C1 segment of cervical spinal cord (tissue), 14 donors: ENCODE measurements at places on chromosomes 2 and 18.

GRCh38 chr2:207711750-207712530, 500 bp downstream of the CCNYL1 start:
- DNase-seq, result no peak

DNA sequence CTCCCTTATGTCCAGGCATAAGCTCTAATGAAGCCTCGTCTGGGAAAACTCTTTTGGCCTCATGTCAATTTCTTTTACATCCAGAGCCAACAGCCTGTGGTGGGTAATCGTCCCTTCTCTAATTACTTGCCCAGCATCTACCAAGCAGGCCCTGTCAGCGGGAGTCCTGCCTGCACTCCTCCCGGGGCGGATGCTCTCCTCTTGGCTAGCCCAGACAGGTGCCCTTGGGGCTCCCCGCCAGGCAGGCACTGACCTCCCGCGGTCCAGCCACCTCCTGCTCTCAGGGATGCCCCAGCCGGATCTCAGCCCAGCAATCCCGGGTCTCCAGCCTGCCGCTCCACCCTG, 74.2 kb downstream of the NCAPH start:
- DNase-seq, result no peak

GRCh38 chr2:68253219-68254068, 1.1 kb upstream of the PPP3R1 start:
- DNase-seq, result no peak

DNA sequence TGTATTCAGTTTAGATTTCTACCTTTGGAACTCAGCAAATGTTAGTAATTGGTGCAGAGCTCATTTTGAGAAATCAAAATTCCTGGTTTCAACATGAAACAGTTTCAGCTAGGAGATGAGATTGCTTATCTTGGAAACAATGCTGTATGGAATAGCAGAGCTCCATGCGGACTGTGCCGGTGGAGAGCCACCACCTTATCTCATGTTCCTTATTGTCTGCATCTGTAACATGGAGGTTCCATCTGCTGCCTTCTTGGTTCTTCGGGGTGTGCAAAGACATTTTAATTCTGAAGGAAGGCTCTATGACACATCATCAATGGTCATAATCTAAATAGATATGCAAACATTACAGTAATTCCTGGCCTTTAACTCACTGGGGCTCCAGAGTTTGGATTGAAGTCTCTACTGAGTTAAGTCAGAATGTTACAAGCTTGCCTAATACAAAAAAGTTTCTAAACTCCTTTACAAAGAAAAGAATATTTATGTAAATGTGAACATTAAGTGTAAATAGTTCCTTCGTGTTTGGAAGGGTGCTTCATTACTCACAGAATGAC, 65.3 kb downstream of the PRKRA start:
- no peak for DNase-seq

DNA sequence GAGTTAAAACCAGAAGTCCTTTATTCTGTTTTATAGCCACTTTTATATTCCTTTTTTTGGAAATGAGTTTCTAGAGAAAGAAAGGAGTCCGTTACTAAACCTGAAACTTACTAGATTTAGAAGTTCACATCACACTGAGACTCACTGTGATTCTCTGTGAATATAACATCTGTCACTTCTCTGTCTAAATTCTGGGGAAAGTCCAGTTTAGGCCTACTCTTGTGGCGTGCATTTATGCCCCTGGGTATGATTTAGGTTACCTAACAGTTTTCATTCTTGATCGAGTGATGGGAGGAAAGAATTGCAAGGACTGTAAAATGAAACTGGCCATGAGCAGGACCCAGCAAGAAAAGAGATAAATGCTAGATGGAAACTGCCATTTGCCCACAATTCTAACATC, 449.6 kb downstream of the SPAG16 start:
- DNase-seq, result no peak

DNA sequence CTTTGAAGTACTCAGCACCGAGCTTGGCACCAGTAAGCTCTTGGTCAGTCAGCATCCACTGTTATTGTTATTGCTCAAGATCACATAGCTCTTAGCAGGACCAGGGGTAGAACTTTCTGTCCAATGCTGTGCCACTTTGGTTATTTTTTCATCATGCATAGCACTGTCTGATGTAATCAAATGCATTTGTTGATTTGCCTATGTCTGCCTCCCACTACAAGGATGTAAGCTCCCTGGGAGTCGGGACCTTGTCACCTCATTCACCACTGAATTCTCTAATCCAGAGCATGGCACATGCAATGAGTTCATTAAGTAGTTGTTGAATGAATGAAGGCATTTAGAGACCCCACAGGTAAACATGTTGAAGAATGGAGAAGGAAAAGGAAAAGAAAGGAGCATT, 29.0 kb upstream of the DLX1 start:
- no peak for DNase-seq

- DNase-seq, result no peak
Measured at GRCh38 chr2:63514237-63514716, 74.0 kb downstream of the WDPCP start.

DNA sequence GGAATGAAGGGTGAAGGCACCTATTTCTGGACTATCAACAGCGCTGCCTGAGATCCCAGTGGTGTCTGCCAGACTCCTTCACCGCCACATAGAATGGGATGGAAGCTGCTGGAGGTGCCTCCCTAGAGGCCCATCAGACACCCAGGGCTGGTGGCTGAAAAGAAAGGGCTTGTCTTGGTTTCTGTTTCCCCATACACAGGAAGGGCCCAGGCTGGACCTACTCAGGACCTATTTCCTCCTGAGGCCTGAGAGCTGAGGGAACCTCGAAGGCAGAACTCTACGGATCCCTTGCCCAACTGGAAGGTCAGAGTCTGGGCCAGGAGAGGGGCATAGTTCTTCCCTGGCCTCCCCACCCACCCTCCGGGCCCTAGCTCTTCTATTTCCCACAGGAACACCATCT, 2.9 kb upstream of the CLEC4F start:
- no peak for DNase-seq

DNA sequence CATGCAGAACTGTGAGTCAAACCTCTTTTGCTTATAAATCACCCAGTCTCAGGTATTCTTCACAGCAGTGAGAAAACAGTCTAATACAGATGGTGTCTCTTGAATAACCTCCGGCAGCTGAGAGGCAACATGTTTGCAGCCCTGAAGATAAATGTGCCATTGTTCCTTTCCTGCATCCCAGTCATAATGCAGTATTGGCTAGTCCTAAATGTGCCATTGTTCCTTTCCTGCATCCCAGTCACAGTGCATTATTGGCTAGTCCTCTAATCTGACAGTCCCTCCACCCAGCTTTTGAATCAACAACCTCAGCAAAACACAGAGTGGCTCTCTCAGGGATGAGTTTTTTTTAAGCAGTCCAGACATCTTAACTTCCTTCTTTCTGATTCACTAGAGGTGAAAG, 550.7 kb downstream of the RIT2 start:
- no peak for DNase-seq

- peak; percentile 13 for DNase-seq
Measured at GRCh38 chr2:196113061-196113974, 44.7 kb upstream of the DNAH7 start.

DNA sequence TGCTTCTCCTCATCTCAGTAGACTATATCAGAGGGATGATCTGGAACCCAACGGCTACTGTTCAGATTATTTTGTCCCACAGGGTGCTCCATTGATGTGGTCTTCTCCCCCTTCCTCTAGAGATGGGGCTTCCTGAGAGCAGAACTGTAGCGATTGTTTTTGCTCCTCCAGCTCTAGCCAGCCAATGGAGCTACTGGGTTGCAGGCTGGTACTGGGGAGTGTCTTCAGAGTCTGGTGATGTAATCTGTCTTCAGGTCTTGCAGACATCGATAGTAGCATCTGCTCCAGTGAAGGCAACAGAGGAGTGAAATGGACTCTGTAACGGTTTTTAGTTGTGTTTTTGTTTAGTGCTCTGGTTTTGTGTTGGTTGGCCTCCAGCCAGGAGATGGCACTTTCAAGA, 621.9 kb downstream of the RNF144A start:
- DNase-seq, result no peak

GRCh38 chr2:11867926-11868325, 121.5 kb downstream of the LPIN1 start:
- DNase-seq, result no peak
